ENCODE measurements at places on chromosomes 7 and 10. TPM values are rescaled to one million over a fixed set of nuclear protein-coding genes. Genes with fewer than 3 reads are reported as not detected.

The TCERG1L gene
- total RNA-seq: not detected

The MINDY4 gene
- total RNA-seq: 9.5 TPM

The NKX6-2 gene
- not detected for total RNA-seq

The TSPAN14 gene
- total RNA-seq: 54.2 TPM

The CALML3 gene
- not detected for total RNA-seq

The HMX2 gene
- total RNA-seq: not detected

The MALRD1 gene
- 0.50 TPM for total RNA-seq

The ATOH7 gene
- total RNA-seq: not detected

The WIPF3 gene
- total RNA-seq: not detected

The SDK1 gene
- 0.44 TPM for total RNA-seq

The LRRC61 gene
- total RNA-seq: 1.6 TPM

The STK31 gene
- total RNA-seq: not detected

The NXPH1 gene
- total RNA-seq: not detected

The CPEB3 gene
- total RNA-seq: 1.7 TPM

The CCDC136 gene
- total RNA-seq: 0.62 TPM

The SH2D4B gene
- total RNA-seq: not detected

The BCCIP gene
- total RNA-seq: 33.4 TPM

The PALD1 gene
- total RNA-seq: 2.8 TPM

The PRXL2A gene
- total RNA-seq: 13.2 TPM

The OPALIN gene
- total RNA-seq: not detected

The KIF20B gene
- total RNA-seq: 2.4 TPM

The NKX1-2 gene
- not detected for total RNA-seq

The PLEKHA1 gene
- total RNA-seq: 13.7 TPM

The FRMPD2 gene
- total RNA-seq: not detected

The CTAGE15 gene
- total RNA-seq: not detected

The SPDYE2B gene
- not detected for total RNA-seq

The PRPS1L1 gene
- total RNA-seq: not detected

The TMEM270 gene
- total RNA-seq: not detected

The DENND2A gene
- total RNA-seq: 3.2 TPM

The TAS2R5 gene
- 0.44 TPM for total RNA-seq

The PPP1R17 gene
- not detected for total RNA-seq

The STEAP1B gene
- 1.1 TPM for total RNA-seq
